ENCODE measurements at places on chromosomes 1 and 21. TPM values are rescaled to one million over a fixed set of nuclear protein-coding genes. Genes with fewer than 3 reads are reported as not detected.

Gene TNFRSF4
- total RNA-seq: 788 TPM

Gene FCRL4
- not detected for total RNA-seq

Gene RGSL1
- not detected for total RNA-seq

Gene SLC44A3
- not detected for total RNA-seq

Gene AQP10
- total RNA-seq: not detected

Gene UTS2
- total RNA-seq: not detected

Gene MRAP
- total RNA-seq: not detected

Gene RGS16
- total RNA-seq: 143 TPM

Gene CAMSAP2
- 1.3 TPM for total RNA-seq

Gene OR2L3
- not detected for total RNA-seq

Gene MTARC1
- total RNA-seq: not detected

Gene SPRR2F
- not detected for total RNA-seq

Gene LRRC53
- not detected for total RNA-seq

Gene NR1I3
- total RNA-seq: not detected

Gene LAMB3
- total RNA-seq: 18.3 TPM

Gene RGS13
- not detected for total RNA-seq

Gene NENF
- total RNA-seq: 32.5 TPM

Gene OXCT2
- 1.6 TPM for total RNA-seq

Gene RIMS3
- total RNA-seq: 1.5 TPM

Gene PDC
- total RNA-seq: not detected

Gene OR14K1
- not detected for total RNA-seq

Gene PBX1
- not detected for total RNA-seq

Gene ICOSLG
- total RNA-seq: 6.4 TPM

Gene LHX8
- total RNA-seq: not detected

Gene ZBTB37
- 9.2 TPM for total RNA-seq

Gene UBE2J2
- 99.5 TPM for total RNA-seq

Gene TNFRSF1B
- total RNA-seq: 211 TPM

Gene KRTAP10-4
- not detected for total RNA-seq

Gene INSRR
- total RNA-seq: 0.78 TPM

Gene GREM2
- total RNA-seq: 0.05 TPM

Gene PIGR
- total RNA-seq: not detected

Gene FAM167B
- total RNA-seq: 0.57 TPM

Gene SELENBP1
- not detected for total RNA-seq

Gene SHISAL2A
- total RNA-seq: 6.0 TPM

Gene CRB1
- total RNA-seq: not detected

Gene LCE1B
- not detected for total RNA-seq

Gene ZNF670
- 2.9 TPM for total RNA-seq

Gene MNDA
- not detected for total RNA-seq

Gene PTPN7
- 597 TPM for total RNA-seq

Gene RAB3B
- 0.05 TPM for total RNA-seq

Gene UBL4B
- total RNA-seq: not detected

Gene OPTC
- not detected for total RNA-seq

Gene LMX1A
- not detected for total RNA-seq

Gene PLA2G5
- total RNA-seq: not detected

Gene SORT1
- 1.4 TPM for total RNA-seq

Gene APP
- 61.3 TPM for total RNA-seq

Gene SIPA1L2
- 2.6 TPM for total RNA-seq

Gene DNASE2B
- total RNA-seq: not detected

Gene SLC1A7
- not detected for total RNA-seq

All from activated T-helper 1 cell treated with anti-CD3 and anti-CD28 coated beads, Interleukin-12 subunit alpha, Interleukin-12 subunit beta, Interleukin-2, Interleukin-4 antibody, amounts not matched to agents 30 ng/mL and 10 ng/mL and 1 ng/mL, durations not matched to agents 14 hours and 24 hours and 36 hours (primary cell).